Activated CD4-positive, alpha-beta T cell treated with anti-CD3 and anti-CD28 coated beads, Interleukin-2, amount 50 U/mL, for 1 hour (primary cell): ENCODE measurements at places on chromosomes 16 and 17.

DNA sequence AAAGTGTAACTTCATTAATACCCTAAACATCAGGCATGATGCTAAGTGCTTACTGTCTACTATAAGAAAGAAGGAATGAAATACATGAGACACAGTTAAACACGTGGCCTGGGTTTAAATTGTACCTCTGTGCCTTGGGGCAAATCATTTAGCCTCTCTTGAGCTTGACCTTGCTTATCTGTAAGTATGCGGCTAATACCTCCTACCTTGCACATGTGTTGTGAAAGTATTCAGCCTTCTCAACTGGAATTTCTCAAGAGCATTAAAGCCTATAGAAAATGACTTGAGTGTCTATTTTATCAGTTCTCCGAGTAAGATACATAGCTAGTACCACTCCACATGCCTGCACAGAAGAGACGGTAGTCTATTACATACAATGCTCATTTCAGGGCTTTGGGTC, 10.8 kb downstream of the HEATR6 start:
- no peak for DNase-seq

GRCh38 chr17:12627177-12627629, 38.5 kb upstream of the MYOCD start:
- no peak for DNase-seq

DNA sequence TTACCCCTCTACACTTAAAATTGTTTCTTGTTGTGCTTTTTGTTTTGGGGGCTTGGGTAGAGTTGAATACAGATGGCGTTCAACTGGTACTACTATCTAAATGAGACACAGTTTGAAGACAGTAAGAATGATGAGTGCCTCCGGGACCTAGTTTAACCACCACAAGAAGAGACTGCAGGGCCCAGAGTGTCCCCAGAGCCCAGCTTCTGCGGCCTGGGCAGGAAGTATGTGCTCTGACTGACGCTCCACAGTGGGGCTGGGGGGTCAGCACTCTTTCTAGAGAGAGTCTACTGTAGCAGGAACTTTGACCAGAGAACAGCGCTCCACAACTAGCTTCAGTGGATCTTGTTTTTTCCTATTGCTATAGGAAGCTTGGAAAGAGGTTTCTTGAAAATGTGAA, 174.0 kb downstream of the VPS53 start:
- no peak for DNase-seq

DNA sequence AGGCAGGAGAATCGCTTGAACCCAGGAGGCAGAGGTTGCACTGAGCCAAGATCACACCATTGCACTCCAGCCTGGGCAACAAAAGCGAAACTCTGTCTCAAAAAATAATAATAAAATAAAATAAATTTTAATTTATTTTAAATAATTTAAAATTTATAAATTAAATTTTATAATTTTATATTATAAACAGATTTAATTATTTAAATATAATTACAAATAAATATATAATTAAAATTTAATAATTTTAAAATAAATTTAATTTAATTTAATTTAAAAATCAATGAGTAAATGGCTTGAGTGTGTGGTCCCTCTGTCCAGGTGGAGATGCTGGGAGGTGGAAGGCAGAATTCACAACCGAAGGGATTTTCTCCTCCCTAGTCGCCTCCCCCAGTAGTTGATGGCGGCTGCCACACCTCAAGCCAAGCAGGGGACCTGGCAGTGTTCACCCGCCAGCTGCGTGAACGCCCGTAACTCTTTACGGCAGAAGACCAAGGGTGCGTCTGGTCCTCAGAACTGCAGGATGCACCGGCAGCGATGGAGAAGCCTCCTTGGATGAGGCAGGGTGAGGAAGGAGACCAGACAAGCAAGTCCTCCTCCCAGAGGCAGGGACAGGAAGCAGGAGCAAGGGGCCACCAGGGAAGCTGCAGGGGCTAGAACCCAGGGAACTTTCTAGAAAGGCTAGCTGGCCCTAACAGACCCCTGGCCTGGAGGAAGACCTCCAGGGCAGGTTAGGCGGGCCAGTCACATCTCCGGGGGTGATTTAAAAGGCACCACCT, 22.9 kb upstream of the KRT17 start:
- no peak for DNase-seq

DNA sequence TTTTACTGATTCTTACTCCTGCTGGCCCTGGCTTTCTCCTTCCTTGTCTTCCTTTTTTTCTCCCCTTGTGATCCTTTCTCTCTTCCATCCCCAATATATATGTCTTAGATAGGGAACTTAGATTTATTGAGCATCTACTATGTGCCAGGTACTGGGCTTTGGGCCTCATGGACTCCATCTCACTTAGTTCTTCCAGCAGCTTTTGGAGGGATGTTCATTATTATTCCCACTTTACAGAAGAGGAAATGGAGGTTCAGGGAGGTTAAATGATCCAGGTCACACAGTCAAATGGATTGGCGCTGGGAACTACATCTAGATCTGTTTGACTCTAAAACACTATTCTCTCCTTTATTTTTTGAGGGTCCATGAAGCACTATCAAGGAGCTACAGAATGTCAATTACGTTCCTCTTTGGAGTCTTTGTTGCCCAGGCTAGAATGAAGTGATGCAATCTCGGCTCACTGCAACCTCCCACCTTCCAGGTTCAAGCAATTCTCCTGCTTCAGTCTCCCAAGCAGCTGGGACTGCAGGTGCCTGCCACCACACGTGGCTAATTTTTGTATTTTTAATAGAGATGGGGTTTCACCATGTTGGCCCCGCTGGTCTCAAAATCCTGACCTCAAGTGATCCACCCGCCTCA, 19.0 kb upstream of the PRKCA start:
- no peak for DNase-seq

DNA sequence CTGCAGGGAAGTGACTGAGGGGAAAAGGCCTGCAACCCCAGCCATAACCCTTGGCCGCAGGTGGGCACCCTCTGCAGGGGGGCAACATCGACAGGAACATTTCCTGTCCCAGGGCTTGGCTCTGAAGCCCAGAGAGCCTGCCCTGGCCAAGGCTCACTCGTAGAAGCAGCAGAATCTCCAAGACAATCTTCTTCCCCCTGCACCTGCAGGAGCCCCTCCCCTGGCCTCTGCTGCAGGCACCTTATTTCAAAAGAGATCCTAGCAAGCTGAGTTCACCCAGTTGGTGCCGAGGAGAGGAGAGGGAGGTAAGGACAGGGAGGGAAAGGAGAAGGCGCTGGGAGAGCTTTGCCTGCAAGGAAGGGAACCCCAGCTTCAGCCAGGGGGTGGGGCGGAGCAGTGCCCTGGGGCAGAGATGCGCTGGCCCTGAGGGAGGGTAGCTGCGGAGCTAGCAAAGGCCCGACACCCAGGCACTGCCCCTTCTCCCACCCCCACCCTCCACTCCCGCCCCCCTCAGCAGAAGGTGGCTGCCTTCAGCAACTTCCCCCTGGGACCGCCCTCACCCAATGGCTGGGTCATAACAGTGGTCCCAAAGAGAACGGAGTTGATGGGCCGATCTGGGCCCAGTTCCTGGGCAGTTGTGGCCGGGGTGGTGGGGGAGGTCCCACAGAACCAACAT, 104.3 kb upstream of the TNRC6C start:
- no peak for DNase-seq

DNA sequence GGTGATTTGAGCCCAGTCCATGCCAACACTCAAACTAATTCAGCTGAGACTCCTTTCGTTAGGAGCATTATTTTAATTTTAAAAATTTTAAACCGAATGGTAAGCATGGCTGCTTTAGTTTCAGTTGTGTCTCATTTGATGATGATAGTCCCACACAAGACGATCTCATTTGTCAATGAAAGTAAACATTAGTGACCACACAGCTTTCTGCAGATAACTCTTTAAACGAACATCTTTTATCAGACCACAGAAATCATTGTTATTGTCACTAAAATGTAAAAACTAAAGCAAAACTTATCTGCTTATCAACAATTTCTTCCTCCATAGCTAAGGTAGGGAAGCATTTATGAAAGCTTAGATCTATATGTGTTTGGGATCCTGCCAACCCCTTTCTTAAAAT, 382.2 kb downstream of the ZFHX3 start:
- no peak for DNase-seq

- DNase-seq: no peak
These were observed 20.6 kb downstream of the ADORA2B start for GRCh38 chr17:15965528-15965927.

DNA sequence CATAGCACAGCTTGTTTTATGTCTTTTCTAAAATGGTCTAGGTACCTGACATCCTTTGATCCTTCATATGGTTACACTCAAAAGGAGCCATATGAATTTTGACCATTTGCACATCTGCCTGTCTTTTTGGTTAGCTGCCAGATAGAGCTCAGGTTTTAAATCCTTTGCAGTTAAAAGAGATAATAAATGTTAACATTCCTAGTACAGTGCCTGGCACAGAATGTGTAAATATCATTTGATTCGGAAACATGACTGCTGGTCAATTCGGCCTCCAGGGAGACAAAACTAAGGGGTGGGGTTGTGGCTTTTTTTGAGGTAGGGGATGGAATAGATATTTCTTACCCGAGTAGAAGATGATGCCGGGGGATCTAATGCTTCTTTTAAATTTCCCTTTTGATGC, 64.2 kb downstream of the FTO start:
- no peak for DNase-seq

DNA sequence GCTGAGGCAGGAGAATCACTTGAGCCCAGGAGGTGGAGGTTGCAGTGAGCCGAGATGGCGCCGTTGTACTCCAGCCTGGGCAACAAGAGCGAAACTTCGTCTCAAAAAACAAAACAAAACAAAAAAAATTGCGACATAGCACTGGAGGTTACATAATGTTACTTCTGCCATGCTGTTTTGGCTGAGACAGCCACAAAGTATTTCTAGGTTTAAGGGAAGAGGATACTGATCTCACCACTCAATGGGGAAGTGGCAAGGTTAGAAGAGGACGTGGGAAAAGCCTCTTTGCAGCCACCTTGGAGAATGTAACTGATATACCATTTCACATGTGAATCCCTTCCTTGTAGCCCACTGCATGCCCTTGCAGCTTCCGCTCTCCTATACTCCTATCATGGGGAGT, 131.2 kb upstream of the NLRP1 start:
- DNase-seq: no peak

GRCh38 chr16:54164789-54165173, 121.8 kb downstream of the IRX3 start:
- DNase-seq: no peak

GRCh38 chr16:75099738-75100602, 16.6 kb downstream of the LDHD start:
- no peak for DNase-seq

DNA sequence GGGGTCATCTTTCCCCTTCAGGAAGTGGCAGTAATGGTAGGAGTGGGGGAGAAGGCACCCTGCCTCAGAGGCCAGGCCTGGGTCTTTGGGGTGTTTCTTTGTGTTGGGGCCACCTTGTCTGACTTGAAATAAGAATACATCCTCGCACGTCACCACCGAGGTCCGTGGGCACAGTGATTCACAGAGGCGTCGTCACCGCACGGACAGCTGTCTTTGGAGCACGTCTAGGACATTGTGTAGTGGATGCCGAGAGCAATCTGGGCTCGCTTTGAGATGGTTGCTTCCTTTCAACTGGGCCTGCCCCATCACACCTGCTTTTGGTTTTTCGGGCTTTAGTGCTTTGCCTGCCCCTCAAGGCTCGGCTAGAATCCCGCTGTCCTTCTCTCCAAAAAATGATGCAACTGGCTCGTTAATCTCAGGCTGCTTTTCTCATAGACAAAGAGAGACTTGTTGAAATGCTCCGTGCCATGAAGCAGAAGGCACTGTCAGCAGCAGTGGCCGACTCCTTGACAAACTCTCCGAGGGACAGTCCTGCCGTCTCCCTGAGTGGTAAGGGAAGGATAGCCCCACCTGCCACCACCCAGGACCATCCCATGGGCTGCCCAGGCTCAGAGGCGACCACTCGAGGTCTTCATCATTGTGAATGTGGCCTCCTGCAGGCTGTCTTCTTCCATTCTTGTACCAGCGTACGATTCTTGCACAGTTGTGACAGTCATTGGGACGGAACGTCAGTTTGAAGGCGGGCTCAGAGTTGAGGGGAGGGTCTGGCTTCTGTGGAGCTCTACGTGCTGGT, 24.0 kb downstream of the GINS2 start:
- no peak for DNase-seq

DNA sequence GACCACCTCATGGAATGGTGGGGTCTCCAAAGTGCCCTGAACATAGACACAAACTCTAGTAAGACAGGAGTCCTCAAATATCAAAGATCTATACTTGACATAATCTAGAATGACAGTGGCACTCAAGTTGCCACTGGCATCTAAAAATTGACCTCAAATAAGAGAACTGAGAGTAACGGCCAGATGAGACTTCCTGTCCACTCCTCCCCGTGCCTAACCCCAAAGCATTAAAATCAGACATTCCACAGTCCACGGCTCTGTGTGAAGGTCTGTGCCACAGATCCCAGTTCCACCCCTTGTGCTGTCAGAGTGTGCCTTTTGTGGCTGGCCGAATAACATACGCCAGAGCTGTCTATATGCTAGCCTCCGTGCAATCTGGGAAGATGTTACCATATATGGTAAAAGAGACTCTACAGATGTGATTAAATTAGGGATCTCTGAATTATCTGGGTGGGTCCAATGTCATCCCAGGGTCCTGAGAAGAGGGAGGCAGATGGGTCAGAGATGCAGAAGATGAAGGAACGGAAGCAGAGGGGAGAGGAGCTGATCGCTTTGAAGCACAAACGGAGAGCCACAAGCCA, 21.0 kb upstream of the EVPL start:
- no peak for DNase-seq

DNA sequence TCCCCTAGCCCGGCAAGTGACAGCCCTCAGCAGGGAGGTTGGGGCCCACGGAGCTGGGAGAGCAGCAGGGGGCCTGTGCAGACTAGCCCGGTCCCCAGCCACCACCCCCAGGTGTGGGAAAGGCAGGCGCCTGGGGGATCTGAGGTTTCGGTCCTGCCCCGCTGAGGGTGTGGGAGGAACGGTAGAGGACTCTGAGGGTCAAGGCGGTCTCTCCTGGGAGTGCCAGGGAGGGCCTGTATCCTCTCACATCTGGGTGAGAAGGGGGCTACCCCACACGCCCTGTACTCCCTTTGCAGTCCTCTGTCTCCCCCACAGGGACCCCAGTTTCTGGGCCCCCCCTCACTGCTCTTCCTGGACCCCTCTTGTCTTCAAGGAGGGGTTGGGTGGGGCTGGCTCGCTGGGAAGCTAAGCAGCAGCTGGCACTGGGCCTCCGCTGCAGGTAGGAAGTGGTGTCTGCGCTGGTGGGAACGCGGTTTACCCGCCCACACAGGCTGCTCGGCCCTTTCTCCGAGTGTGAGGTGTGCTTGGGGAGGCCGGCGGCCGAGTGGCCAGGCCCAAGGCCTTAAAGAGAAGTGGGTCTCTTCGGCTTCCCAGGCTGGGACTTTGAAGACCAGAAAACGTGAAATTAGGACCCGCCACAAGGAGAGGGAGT, 15.4 kb downstream of the CD7 start:
- DNase-seq: peak; percentile 54

DNA sequence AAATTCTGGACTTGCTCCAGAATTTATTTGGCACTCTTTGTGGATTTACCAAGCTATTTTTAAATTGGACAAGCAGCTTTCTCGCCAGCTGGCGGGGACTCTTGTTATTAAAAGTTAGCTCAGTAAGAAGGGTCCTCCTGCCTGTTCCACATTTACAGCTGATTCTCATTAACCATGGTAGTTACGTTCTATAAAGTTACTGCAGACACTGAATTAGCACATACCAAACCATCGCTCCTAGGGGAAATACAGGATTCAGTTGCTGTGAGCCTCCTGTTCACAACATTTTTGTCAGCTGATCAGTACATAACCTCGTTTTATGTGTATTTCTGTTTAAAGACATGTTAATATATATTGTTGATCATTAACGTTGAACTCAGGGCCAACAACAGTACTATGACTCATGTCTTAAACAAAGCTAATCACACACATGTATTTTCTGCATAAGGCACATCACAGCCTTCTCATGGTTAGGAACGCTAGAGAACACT, 4.2 kb downstream of the LDAF1 start:
- no peak for DNase-seq

GRCh38 chr17:63768433-63768832, 5.0 kb downstream of the CCDC47 start:
- no peak for DNase-seq
